NCI-H1694 treated with DMSO at 0.1 percent for 48 hours (cell line): ENCODE measurements at places on chromosomes 2 and 18.

GRCh38 chr2:190511104-190511503 is 23.4 kb downstream of the NEMP2 start:
- no peak for DNase-seq

DNA sequence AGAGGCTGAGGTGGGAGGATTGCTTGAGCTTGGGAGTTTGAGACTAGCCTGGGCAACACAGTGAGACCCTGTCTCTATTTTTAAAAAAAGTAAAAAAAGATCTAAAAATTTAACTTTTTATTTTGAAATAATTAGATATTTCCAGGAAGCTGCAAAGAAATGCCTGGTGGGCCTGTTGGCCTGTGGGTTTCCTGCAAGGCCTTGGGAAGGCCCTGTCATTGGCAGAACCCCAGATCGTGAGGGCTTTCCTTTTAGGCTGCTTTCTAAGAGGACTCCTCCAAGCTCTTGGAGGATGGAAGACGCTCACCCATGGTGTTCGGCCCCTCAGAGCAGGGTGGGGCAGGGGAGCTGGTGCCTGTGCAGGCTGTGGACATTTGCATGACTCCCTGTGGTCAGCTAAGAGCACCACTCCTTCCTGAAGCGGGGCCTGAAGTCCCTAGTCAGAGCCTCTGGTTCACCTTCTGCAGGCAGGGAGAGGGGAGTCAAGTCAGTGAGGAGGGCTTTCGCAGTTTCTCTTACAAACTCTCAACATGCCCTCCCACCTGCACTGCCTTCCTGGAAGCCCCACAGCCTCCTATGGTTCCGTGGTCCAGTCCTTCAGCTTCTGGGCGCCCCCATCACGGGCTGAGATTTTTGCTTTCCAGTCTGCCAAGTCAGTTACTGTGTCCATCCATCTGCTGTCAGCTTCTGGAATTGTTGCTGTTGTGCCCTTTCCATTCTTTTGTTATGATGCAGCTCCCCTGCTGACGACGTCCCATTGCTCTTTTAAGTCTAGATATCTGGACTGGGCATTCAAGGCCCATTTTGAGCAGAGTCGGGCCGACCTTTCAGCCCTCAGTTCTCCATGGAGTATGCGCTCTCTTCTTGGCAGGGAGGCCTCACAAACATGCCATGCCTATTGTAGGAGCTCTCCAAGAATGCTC is 6.6 kb downstream of the PROC start:
- no peak for DNase-seq

GRCh38 chr18:48360376-48361021 is 48.7 kb downstream of the ZBTB7C start:
- DNase-seq, result no peak

DNA sequence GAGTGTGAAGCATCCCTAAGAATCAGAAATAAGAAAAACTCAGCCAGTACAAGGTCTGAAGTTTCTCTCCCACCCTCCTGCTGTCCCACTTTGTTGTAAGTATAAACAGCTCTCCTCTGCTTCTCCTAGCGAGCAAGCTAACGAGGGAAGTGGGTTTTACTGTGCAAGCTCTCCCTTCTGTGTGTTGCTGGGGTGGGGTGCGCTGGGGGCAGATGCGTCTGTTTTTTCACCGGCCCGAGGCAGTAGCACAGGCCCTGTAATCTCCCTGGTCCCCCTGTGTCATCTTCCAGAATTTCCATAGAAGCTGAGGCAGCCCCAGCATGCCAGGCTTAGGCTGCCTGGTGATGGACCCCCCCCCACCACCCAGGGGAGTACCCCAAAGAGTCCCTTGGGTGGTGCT is 9.4 kb upstream of the CXCR4 start:
- DNase-seq, result no peak

DNA sequence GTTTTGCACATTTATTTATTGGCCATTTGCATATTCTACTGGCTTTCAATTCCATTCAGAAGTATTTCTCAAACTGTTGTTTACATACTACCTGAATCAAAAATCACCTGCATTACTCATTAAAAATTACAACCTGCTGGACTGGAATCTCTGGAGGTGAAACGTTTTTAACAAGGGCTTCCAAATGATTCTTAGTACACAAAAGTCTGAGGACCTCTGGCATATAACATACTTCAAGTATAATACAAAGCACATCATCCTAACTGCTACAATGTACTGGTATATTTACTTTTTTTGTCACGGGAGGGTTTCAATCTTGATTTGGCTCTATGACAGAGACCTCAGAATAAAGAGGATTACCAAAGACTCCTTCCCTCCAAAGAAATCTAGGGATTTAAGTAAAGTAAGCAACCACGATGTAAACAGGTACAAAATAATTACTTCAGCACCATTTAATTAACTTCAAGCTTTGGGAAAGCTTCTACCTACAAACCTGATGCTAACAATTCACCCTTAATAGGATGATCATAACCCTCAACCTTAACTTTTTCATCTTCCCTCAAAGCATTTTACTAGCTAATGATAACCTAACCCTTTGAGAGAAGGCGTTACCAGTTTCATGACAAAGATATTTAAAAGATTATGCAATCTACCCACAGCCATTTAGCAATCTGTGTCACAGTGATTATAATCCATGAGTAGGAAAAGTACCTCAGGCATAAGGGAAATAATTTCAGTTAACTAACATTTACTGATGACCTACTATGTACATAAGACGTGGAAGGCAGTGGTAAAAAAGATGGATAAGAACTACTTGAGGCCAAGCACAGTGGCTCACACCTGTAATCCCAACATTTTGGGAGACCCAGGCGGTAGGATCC is 24.7 kb downstream of the ATAD2B start:
- DNase-seq, result no peak

GRCh38 chr2:168461942-168462331 is 5.9 kb downstream of the CERS6 start:
- no peak for DNase-seq

DNA sequence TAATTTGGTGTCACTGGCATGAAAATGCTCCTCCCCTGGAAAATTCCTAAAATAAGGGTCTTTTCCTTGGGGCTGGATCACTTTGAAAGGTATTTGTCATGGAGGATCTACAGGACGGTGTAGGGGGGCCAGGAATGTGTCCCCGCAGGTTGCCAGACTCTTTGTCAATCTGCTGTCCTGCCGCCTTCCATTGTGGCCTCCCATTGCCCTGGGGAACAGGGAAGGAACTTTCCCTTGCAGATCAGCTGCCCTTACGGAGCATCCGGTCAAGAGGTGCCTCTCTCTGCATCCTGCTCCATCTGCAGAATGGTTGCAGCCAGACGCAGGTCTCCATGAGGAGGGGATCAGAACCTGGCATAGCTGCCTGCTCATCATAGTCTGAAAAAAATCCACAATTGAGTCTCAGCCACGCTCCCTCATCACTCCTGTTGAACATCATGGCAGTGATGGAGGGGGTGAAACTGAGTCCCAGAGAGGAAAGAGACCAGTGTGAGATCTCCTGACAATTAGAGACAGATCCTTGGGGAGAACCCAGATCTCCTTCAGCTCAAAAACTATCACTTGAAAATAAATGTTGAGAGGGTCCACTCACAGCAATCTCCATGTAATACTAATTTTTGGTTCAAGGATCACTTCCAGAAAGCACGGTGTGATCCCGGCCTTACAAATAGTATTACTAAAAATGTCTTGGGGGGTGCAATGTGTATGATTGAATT is 244.8 kb downstream of the MYCN start:
- no peak for DNase-seq

DNA sequence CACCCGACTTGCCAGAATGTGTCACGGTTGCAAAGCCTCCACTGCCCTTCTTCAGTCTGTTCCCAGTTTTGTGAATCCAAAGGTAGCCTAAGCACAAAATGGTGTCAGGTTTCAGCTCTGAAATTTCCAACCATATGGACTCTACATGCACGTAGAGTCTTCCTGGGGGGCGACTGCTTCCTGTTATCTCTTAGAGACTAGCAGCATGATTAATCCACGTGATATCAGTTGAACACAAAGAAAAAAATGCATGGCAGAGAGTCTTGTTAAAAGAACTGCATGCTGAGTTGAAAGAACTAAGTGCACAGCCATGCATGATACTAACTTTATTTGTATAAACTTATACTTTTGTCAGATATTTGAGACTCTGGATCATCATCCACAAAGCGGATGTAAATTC is 404.4 kb downstream of the SOCS6 start:
- no peak for DNase-seq

GRCh38 chr2:180872255-180872654 is 108.2 kb upstream of the UBE2E3 start:
- DNase-seq, result no peak

DNA sequence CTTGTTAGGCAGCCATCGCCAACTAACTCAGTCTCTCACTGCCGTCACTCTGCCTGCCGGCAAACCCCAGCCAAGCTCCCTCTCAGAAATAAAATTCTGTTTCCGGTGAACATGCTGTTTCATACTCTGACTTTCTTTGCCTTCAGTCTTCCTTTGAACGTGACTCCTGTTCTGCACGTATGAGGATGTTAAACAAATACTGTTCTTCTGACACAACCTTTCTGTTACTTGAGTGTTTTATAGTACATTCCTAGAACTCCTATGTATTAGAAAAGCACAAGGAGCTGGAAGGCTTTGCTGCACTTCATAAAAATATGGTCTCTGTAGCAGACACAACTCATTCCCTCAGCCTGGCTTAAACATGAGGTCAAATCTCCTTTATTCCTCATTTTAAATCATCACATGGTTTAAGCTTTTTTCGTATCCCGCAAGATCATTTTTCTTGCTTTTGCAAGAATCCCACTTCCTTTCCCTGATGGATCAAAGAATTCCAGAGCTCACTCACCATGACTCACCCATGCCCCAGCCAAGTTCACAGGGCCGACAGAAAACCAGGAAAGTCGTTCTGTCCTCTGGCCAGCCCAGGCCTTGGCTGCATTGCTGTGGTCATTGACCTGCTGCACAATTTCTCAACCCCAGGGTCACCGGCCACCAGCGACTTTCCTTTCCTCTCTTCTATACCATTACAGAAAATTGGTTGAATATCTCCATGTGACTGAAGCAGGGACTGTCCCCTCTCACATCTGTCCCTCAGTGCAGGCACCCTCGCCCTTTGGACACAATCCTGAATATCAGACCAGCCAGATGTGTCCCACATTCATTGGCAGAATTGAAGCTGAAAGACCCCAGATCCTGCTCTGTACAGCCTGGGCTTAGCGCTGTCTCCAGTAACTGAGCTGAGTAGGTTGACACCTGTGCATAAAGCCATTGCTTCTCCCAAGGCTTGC is 183.1 kb upstream of the ARL4C start:
- DNase-seq, result no peak

DNA sequence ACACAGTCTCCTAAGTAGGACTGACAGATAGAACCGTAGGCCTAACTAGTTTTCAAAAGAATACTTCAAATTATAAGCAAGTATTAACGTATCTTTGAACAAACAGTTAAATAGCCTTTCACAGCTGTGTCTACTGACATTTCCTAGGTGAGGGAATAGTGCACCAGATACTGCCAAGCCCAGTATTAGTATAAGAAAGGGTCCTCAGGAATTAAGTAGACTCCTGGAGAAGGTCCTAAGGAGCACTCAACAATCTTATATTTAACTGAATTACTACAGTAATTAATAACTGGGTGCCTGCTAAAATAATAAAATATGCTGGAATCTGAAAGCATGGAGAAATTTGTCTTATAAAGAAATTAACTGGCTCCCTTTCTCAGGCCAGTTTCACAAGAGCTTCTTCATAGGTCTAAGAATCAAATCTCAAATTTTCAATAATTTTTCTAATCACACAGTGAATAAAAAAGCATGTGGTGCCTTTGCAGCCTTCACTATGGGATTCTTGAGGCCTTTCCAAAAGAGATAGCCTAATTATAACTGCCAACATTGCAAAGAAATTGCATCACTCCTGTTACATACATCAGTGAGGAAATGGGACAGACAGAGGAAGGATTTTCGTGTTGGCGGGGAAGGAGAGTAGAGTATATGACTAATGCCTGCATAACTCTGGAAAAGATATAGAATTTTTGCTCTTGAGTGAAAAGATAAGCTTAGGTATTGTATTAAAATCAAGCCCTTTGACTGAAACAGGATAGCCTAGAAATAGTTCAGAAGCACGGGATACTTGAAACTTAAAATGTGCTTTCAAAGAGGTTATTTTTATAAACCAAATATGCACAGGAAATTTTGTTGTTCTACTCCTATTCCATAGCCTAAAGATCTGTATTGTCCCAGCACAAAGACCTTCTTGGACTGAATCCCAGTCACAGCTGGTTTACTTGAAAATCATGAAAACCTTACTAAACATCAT is 228.6 kb upstream of the STK17B start:
- no peak for DNase-seq

DNA sequence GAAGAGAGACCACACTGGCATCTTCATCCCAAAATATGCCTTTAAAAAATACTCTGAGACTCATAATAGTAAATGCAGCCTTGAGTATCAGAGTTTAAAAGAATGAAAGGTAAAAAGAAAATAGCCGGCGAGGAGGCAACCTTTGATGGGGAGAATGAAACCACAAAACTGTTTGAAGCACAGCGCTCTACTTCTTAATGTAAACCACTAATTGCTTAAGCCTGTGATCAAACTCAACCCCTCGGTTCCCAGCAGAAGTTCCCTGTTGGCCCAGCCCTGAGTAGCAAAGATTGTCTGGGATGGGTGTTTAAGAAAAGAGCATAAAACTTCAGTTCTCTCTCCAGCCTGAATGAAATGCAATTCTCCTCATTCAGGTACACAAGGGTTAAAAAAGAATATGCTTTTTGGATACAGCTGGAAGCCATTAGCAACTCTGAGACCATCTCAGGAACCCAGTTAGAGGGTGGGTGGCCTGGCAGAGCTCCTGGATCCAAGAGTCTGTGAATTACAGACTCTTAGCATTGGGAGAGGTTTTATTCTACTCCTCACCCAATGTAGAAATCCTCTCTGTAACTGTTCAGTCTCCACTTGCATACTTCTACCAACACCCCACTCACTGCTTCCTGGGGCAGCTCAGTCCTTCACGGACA is 44.8 kb downstream of the VIT start:
- DNase-seq, result no peak

GRCh38 chr2:8849327-8849726 is 11.9 kb upstream of the KIDINS220 start:
- DNase-seq, result no peak

DNA sequence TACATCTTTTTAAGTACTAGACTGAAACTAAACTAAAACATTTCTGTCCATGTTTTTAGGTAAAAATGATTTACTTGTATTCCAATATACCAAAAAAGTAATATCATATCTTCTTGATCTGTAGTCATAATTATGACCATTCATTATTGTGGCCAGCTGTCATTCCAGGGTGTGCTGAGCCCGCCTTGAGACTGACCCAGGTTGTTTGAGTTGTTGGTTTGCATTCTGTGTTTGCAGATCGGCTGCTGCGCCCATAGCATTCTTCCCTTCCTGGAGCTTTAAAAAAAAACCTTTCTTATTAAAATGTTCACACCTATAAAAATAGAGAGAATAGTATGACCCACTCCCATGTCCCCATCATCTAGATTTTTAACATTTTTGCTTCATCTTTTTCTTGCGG is 101.9 kb downstream of the PRKCE start:
- no peak for DNase-seq

GRCh38 chr2:234469972-234470371 is 26.9 kb downstream of the ARL4C start:
- no peak for DNase-seq

DNA sequence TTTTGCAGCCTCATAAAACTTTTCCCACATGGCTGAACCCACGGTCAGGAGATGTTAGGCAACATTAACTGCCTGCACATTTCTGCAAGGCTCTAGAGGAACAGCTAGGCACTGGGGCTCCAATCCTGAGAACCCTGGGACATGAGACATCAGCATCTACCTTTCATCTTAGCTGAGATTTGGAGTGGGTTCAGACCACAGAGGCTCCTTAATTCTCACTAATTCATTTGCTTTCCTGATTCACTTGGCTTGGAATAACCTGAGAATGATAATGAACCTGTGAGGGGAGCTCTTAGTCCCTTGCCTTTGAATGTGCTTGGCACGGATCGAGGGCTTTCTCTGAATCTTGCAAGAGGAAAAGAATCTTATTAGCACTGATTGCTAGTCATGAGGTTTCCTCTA is 266.2 kb downstream of the FIGN start:
- DNase-seq, result no peak
